Stimulated activated CD4-positive, alpha-beta T cell treated with anti-CD3 and anti-CD28 coated beads, Interleukin-2, amount 100 ng/mL, for 24 hours (primary cell): ENCODE measurements at places on chromosomes 7 and 10.

GRCh38 chr10:65325913-65326312 is 1599.9 kb upstream of the LRRTM3 start:
- no peak for DNase-seq

DNA sequence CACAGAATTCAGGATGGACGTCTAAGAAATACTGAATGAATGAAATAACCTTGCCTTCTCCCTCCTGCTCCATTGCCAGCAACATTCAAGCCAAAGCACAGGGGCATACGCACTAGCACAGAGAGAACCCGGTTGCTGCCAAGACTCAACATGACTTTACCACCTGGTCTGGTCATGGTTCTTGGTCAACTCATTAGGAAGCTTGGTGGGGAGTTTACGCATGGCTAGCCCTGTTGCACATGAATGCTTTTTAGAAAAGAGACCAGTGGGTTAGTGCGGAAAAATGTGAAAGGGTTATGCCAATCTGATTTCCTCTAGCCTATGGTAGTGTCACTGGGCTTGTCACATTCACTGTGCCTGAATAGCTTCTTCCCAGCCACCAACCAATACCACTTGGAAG is 187.6 kb upstream of the NEBL start:
- no peak for DNase-seq

DNA sequence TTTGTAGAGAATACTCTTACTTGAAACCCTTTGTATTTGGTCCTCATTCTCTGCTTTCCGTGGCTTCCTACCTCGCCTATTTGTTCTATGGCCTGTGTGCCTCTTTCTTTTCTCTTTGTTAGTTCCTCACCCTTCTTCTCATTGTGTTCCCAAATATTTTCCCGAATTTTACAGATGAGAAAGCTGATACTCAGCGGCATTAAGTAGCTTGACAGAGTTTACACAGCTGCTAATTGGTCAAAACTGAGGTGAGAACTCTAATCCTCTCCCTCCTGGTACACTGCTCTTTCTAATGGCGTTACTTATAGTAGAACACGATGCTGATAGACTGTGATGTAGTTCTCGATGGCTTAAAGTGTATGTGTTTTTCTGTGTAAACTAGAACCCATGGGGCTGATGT is 80.7 kb upstream of the HDAC9 start:
- no peak for DNase-seq

DNA sequence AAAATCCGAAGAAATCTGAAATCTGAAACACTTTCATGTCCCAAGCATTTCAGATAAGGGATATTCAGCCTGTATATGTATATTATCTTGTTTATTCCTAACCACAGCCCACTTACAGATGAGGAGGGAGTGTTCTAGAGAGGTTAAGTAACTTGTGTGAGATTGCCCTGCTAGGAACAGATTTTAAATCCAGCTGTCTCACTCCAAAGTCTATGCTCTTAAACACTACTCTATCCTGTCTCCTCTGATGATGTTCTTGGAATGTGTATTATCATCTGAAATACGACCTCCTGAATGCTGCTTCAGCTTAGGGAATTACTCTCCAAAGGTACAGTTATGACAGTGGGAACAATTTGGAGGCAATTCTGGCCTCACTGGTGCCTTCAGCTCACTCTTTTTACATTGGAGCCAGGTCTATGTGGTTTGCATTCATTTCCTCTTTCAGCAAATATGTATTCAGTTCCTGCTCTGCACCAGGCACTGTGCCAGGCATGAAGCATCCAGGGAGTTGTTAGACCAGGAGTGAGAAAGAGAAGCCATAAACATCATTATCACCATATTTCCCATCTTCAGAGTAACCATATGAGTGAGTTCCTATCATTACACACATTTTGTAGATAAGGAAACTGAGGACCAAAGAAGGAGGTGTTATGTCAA is 70.2 kb downstream of the NOC3L start:
- no peak for DNase-seq

- no peak for DNase-seq
Observed at GRCh38 chr10:84552478-84552877, 224.1 kb downstream of the CCSER2 start.

- no peak for DNase-seq
Observed at GRCh38 chr10:117617659-117618058, 75.1 kb downstream of the EMX2 start.

GRCh38 chr7:30379131-30379530 is 94.7 kb downstream of the ZNRF2 start:
- no peak for DNase-seq

- DNase-seq, result no peak
Observed at GRCh38 chr10:1394155-1394912, 338.1 kb downstream of the WDR37 start.

DNA sequence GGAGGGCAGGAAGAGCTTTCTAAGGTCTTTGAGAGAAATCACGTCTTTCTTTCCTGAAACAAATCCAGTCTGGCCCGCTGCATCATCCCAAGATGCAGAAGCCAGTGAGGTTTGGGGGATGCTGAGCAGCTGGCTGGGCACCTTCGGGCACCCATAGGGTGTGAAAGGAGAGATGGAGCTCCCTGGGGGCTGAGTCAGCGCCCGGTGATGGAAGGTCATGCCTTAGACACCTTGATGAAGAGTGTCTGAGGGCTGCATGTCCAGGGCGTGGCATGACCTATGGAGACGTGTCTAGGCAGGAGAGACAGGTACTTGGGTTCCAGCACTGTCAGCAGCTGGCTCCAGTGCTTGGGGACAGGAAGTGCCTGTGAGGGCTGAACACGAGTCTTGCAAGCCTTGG is 88.3 kb downstream of the GOLGA7B start:
- DNase-seq, result no peak

DNA sequence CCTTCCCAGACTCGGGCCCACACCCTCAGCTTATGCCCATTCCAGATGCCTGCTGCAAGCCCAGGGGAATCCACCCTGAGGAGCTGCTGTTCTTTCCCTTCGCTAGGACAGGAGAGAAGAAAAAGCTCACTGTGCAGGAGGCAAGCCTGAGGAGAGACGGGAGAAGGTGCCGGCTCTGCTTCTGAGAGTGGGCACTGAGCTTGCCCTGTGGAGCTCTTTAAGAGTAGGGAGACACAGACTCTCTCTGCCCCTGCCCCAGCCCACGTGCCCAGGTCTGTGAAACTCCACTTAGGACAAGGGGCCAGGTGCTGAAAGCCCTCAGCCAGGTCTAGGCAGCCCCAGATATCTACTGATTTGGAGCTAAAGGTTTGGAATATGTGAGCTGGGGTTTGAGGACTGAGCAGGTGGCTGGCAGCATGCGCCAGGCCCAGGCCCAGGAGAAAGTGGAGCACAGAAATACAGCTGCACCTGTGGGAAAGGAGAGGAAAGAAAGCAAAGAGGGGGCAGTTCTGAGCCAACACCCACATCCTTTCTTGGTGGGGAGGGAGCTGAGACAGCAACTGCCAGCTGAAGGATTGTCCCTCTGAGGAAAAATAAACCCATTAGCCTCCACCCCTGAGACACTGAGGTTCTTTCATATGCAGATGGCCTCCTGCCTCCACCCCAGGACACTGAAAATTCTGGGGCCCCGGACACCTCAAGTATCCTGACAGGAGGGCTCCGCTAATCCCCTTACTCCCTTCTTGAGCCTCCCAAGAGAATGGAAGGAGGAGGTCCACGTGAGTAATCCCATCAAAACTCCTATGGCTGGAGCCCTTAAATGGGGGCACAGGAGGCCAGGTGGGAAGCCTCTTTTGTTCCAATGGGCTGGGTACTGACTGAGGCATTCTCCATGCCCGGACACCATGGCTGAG is 7.3 kb downstream of the POLL start:
- DNase-seq, result no peak

GRCh38 chr7:18529239-18529638 is 33.7 kb downstream of the HDAC9 start:
- no peak for DNase-seq

DNA sequence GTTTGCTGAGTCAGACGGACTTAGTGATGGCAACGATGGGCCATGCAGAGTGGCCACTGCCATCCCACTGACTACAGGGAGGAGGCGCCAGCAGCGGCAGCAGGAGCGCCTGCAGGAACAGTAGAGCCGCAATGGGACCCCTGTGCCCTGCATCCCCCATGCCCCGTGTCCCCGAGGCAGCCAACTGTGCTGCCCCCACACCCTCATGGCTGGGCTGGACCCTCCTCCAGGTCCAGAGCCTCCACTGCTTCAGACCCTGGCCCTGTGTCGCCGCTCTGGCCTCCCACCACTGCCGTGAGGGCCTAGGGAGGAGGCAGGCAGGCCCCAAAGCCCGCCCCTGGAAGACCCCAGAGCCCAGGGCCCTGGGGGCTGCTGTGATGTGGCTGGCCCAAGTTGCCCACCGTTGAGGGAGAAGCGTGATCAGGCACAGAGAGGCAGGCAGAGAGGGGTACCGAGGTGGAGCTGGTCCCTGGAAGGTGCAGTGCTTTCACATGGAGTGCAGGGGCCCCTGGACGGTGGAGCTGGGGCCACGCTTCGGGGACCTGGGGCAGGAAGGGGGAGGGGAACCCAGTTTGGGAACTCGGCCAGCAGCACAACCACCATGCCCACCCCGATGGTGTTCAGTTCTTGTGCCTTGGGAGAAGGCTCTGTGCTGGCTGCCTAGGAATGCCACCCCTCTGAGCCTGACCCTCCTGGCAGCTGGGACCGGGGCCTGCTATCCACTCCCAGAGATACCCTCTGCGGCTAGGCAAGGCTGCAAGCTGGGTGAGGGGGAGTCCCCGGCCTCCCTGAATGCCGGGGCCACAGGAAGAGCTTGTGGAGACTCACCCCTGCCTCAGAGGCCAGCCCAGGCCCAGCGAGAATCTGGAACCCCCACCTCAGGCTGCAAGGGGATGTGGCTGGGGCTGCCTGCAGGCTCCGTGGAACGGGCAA is 32.6 kb downstream of the DKK1 start:
- no peak for DNase-seq

DNA sequence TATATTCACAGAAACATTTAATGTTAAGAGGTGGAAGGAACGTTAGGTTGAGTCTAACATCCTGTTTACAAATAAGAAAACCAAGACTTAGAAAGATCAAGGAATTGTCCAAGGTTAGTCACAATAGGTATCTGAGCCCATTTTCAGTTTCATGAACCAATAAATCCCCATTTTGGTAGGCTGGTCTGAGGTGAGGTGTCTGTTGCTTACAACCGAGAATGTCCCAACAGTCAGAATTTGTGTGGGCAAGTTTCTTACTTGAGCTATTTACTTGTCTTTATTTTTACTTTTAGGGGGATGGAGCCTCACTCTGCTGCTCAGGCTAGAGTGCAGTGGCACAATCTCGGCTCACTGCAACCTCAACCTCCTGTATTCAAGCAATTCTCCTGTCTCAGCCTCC is 23.6 kb downstream of the PANK1 start:
- no peak for DNase-seq

- DNase-seq, result no peak
Observed at GRCh38 chr10:110411047-110411410, 86.7 kb upstream of the DUSP5 start.

GRCh38 chr7:76340617-76341131 is 18.1 kb downstream of the YWHAG start:
- no peak for DNase-seq

DNA sequence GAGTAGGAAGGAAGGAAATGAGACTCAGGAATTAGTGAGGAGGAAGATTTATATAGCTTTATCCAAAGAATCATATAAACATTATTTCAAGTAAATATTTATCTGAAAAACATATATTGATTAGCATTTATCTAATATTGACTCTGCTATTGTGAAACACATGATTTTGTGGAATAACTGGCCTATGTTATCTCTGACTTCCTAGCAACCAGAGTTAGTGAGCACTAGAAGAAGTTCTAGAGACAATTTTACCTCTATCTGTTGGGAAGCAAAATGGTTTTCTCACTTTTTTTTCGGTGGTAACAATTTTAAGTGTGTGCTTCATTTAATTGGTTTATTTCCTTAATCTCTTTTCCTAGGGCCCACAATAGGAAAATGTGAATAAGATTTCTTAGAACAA is 21.6 kb downstream of the MDFIC start:
- DNase-seq, result no peak

DNA sequence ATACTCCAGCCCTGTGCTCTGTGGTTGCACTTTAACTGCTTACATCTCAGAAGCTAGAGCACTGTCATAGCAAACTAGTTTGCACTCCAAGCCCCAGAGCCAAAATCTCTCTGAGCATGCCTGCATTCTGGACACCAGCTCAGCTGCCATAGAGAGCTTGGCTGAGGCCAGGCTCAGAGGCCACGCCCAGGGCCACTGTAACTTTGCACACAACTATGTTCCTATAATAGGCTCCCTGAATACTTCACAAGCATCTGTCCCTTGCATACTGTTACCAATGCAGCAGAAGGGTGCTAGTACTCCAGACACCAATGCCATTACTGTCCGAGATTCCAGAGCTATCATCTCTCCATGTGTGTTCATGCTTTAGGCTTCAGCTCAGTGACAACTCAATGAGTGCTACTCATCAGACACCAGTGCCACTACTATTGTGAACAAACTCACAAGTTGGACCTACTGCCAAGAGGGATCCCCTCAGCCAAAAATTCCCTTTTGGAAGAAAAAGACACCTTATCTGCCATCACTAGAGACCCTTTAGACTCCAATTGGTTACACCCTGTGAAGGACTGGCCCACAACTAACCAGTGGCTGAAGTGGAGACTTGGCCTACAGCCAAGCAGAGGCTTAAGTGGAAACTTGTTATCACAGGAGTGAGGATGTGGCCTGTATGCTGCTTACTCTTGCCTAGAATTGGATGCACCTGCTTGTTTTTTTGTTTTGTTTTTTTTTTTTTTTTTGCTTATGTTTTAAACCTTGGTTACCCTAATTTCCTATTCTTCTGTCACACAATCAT is 211.6 kb upstream of the MAGI2 start:
- no peak for DNase-seq

DNA sequence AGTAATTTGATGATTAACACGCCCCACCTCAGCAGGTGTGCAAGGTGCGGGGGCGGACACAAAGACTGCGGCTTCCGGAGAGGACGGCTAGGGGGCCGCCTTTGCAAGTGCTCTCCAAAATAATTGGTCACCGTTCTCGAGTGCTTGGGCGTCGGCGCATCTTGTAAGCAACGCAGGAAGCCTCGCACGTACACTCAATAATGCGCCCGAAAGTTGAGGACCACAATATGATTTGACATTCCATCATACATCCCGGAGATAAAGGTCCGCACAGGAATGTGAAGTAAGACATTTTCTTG is 114.7 kb downstream of the EBF3 start:
- DNase-seq, result no peak

DNA sequence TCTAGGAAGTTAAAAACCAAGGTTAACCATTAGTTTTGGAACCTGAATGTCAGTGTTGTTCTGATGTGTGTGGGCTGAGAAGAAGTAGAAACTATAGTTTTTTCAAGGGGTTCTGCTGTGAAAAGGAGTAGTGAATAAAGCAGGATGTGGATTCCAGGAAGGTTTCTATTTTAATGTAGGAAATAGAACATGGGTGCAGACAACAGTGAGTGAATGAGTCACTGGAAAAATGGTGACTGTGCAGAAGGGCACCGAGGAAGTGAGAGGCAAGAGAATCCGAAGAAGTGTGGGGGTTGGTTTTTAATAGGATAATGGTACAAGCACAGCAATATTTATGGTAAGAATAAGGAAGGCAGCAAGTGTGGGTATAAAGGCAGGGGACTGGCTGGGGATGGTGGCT is 120.4 kb downstream of the ARHGAP21 start:
- no peak for DNase-seq

GRCh38 chr10:8776926-8777622 is 722.6 kb downstream of the GATA3 start:
- DNase-seq, result no peak

GRCh38 chr10:77844713-77845445 is 81.7 kb downstream of the DLG5 start:
- DNase-seq, result no peak
